ENCODE measurements at places on chromosomes 5 and 9. TPM values are rescaled to one million over a fixed set of nuclear protein-coding genes. Genes with fewer than 3 reads are reported as not detected.

DNA sequence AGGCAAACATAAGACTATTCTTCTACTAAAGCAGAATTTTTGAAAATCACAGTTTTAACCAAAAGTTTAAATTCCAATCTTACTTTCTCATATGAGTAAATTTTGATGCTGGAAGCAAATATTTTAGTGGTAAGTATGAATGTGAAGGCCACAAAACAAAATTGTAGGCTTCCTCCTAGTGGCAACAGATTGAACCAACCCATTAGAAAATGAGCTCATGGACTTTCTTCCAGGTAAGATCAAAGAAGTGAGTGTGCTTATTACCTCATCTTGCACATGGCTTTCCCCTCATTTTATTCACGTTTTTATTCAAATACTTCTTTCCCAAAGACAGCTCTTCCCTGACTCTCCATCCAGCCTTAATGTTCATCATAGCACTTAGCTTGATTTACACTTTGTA is 16.5 kb upstream of the RLN2 start:
- no peak for DNase-seq

- no peak for DNase-seq
Observed at GRCh38 chr5:160432196-160432595, 10.5 kb downstream of the PTTG1 start.

DNA sequence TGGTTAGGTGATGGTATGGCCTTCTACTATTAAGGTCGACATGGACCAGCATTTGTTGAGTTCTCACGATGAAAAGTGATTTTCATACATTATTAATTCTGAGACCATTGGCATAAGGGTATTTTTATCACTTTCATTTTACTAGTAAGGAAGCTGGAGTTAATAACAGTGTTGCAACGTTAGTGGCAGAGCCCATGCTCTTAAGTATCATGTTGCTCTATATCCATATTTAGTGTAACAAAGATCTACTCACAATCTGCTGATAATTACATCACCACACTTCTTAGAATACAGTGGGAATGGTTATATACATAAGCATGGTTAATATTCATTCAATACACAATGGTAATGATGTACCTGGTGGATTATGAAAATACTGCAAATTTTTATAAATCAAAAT is 81.9 kb downstream of the PRR16 start:
- no peak for DNase-seq

DNA sequence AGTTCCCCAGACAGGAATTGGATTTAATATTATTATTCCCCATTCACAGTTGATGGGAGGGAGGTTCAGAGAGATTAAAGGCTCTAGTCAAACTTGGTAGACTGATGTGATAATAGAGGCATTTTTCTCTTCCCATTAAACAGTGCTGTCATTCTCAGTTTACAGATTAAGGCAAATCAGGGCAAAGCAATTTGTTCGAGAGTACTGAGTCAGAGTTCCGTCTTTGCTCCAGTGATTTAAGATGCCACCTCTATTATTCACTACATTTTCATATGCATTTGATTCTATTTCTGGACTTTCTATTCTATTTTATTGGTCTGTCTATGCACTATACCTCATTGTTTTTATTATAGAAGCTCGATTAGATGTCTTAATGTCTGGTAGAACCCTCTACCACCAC is 201.0 kb upstream of the RAI14 start:
- no peak for DNase-seq

DNA sequence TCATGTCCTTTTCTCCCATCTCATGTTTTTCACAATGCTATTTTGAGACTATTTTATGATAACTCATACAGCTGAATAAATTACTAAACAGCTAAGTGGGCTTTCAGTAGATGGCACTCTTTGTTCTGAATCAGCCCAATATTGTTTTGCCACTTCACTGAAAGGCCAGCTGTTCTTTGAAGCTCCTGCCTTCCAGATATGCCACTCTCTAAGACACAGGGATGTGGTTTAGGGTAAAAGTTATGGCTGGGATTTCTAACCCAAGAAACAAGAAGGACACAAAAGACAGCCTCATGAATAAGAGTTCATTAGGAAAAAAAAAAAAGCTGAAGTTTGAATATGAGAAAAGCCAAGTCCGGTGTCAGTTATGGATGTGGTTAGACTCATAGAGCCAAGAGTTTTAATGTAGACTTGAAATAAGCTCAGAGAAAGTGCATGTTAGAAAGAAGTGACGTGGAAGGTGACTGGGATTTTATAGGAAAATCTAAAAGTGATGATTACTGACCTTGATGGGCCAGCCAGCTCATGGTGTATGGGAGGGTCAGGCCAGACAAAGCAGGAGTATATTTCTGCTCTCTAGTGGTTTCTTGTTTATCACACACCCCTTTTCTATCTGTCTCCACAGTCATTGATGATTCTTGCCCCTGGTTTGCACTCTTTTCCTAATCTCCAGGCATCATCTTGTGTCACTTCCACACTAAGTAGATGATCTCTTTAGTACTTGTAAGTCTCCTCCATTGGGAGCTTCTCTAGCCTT is 488.5 kb downstream of the NR2F1-AS1 start:
- no peak for DNase-seq

GRCh38 chr5:135568923-135569360 is 9.8 kb downstream of the CXCL14 start:
- DNase-seq, result no peak

DNA sequence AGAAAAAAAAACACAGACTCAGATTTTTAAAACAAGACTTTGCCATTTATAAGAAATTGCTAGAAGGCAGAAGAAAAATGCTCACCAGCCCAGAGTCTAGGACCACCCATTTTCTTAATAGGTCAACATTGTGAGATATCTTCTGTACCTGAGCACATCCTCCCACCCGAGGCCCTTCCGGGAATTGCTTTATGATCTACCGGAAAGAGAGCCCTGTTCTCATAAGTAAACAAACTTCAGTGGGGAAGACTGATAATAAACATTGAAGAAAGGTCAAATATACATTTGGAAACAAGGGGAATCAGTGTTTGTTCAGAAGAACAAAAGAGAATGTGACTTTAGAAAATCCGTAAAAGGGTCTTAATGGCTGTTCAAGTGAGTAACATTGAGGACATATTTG is 44.4 kb downstream of the PRKACG start:
- no peak for DNase-seq

ABLIM3 gene
- total RNA-seq, result 131 TPM

DNA sequence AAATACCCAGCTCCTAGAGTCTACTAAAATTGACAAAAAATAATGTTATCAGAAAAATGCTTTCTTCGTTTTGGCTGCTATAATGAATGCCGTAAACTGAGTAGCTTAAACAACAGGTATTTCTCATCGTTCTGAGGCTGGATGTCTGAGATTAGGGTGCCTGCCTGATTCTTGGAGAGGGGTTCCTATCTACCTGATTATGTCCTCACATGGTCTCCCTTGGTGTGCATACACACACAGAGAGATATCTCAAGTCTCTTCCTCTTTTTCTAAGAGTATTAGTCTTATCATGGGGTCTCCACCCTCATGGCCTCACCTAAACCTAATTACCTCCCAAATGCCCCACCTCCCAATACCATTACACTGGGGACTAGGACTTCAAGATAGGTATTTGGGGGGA is 40.6 kb upstream of the CSNK1G3 start:
- no peak for DNase-seq

GRCh38 chr5:178240341-178240741 is 7.7 kb upstream of the PHYKPL start:
- DNase-seq, result peak; percentile 40

TAF11L7 gene
- total RNA-seq, result not detected

ZDHHC11B gene
- 18.8 TPM for total RNA-seq

All from Right ventricle myocardium superior (tissue), 1 donor.